Foreskin melanocyte (primary cell): ENCODE measurements at places on chromosomes 11 and 22.

DNA sequence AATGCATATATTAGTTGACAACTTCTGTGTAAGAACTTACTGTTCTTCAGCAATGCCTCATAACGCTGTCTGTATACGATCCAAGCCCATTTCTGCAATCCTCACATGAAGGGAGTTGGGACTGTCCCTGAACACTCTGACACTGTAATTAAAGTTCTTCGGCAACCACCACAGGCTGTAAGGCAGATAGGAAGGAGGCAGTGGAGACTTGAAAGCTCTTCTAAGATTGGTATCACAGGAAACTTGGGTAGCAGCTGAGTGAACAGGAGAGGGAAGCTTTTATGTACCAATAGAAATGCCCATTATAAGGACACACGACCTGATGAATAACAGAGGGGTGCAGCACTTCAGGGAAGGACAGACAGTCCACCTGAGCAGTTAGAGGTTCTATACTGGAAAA is 12.0 kb upstream of the GAB2 start:
- DNase-seq, result no peak

- DNase-seq, result no peak
Observed at GRCh38 chr22:50523806-50524675, 1.4 kb downstream of the SCO2 start.

DNA sequence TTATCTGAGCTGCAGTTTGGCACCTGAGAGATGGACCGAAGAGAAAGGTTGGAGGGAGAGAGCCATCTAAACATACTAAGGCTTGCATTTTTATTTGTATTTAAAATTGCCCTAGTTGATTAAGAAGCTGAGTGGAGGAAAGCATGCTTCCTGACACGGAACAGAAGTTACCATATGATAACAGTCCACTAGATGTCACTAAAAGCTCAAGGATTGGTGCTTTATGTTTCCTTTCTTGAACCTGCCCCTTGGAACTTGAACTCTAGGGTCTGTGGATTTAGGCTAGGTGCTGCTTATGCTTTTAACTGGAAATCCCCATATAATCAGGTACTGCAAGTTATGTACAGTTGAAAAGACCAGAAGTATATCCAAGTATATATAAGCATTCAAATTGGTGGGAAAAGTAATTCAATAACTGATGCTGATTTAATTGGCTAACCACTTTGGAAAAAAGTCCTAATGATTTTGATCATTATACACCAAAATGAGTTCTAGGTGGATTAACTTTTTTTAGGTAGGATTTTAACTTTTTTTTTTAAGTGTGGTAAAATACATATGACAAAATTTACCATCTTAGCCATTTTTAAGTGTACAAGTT is 9.5 kb downstream of the RBMXL2 start:
- peak; percentile 38 for DNase-seq

DNA sequence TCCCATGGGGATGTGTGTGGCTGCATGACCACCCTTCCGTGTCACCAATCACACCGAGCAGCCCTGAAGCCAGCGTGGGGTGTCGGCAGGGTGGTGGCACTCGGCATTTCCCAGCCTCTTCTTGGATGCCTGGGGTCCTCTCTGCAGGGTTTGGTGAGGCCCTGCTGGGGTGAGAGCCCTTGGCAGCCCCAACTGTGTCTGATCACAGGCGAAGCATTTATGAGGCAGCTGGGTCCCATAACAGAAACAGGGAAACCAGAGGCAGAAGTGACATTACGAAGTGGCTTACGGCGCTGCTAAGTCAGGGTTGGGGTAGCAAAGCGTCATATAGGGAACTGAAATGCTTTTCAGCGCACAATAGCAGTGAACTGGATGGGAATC is 92.3 kb upstream of the SEPTIN5 start:
- no peak for DNase-seq

DNA sequence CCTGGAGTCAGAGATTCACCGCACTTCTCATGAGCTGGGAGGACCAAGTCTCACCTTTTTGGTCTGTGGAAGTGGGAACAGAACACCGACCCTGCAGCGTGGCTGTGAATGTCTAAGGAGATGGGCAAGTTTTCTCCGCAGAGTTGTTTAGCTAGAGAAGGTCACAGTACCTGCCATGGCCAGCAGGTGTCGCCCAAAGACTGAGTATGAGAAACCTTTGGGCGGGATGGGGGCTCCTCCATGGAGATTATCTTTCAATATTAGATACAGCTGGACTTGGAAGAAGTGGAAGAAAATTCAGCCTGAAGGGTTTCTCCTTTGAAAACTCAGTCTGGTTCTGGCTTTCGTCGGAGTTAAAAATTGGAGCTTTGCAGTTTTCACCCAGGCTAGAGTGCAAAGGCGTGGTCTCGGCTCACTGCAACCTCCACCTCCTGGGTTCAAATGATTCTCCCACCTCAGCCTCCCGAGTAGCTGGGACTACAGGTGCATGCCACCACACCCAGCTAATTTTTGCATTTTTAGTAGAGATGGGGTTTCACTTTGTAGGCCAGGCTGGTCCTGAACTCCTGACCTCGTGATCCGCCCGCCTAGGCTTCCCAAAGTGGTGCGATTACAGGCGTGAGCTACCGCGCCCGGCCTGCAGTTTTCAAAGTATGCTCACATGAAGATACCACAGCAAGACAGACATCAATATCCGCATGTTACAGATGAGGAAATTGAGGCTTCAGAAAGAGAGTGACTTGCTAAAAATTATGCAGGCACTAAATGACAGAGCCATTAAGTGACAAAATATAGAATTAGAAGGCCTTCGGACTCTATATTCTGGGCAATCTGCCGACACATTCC is 10.7 kb upstream of the DSCAML1 start:
- DNase-seq, result peak; percentile 23

DNA sequence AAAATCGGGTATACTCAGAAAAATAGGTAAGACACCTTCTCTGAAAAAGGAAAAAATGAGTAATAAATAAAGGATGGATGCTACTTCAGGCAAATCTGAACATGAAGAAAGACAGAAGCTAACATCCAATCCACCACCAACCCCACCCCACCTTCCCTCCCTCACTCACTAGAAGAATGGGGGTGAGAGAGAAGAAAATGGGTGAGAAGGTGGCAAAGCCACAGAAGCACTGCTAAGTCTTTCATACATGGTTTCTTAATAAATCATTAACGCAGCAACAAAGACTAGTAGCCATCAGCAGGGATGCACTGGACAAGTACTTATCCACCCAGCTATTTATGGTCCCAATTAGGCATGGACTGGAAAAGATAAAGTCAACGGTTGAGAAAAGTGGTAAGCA is 5.9 kb downstream of the FHIP1B start:
- DNase-seq, result no peak

DNA sequence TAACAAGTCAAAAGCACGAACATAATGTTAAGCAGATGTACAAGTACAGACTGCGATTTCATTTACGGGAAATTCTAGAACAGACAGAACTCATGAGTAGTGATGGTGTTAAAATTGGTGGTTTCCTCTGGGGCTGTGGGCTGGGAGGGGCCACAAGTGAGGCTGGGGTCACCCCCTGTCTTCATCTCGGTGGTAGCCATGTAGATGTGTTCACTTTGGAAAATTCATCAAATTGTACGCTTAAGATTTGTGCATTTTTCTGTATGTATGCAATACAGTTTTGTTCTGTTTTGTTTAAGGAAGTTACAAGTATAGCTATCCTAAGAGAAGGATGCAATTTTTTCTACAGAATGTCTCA is 504 bp upstream of the ASCC2 start:
- no peak for DNase-seq

DNA sequence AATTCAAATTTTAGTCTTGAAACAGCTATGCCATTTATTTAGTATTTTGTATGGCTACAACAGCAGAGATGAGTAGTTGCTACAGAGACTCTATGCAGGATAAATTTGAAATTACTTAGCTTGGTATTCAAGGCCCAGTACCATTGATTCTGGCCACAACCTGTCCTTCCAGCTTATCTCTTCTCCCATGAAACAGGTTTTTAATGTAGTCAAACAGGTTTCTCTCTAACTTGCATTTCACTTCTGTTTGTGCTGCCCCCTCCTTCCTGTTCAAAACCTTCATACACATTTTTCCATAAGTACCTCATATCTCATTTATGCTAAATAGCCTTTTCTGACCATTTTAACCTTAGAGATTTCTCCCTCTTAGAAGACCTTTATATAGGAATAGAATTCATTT is 3.3 kb downstream of the USP47 start:
- no peak for DNase-seq

GRCh38 chr11:33317662-33318061 is 60.5 kb downstream of the HIPK3 start:
- no peak for DNase-seq

DNA sequence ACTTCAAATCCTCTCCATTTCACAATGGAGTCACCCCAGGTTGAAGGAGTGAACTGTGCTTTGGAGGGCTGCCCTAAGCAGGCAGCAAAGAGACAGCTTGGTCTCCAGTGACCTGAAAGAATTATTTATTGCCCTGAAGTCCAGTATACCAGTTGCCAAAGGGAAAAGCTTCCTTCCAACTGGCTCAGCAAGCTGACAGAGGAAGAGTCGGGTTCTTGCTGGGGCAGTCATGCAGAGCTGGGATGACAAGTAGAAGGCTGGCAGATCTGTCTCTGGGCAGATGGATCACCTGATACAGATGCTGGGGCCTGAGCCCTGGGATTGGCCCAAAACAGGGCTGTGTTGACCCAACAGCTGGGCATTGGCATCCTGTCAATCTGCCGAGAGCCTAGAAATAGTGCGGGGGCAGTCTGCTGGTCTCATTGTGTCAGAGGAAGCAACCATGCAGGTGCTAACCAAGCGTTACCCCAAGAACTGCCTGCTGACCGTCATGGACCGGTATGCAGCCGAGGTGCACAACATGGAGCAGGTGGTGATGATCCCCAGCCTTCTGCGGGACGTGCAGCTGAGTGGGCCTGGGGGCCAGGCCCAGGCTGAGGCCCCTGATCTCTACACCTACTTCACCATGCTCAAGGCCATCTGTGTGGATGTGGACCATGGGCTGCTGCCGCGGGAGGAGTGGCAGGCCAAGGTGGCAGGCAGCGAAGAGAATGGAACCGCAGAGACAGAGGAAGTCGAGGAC is at the start of gene THRSP:
TSS of gene THRSP (plus strand) at position 422 of the 742 bp plus-strand sequence. CDS start at position 443, 21 bp downstream.
- DNase-seq, result no peak

DNA sequence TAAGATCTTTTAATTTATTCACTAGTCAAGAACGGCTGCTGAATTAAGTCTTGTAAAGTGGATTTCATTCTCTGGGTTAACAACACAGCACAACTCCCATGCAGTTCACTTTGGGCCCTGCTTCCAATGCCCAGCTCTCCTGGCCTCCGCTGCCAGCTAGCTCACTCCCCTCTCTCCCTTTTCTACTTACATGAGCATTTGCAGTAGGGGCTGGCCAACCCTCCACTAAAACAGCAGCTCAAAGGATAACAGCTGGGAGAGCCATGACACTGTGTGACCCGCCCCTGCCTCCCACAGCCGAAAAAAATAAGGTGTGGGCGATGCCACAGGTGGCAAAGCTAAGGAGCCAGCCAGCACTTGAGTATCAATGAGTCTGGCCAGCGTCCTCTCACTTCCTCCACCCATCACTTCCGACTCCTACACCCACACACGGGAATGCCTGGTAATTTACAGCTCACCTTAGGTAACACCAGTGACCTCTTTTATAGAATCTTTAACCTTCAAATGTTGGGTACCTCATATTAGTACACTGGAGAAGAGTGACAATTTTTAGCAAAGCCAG is 56.8 kb downstream of the DGCR2 start:
- no peak for DNase-seq

DNA sequence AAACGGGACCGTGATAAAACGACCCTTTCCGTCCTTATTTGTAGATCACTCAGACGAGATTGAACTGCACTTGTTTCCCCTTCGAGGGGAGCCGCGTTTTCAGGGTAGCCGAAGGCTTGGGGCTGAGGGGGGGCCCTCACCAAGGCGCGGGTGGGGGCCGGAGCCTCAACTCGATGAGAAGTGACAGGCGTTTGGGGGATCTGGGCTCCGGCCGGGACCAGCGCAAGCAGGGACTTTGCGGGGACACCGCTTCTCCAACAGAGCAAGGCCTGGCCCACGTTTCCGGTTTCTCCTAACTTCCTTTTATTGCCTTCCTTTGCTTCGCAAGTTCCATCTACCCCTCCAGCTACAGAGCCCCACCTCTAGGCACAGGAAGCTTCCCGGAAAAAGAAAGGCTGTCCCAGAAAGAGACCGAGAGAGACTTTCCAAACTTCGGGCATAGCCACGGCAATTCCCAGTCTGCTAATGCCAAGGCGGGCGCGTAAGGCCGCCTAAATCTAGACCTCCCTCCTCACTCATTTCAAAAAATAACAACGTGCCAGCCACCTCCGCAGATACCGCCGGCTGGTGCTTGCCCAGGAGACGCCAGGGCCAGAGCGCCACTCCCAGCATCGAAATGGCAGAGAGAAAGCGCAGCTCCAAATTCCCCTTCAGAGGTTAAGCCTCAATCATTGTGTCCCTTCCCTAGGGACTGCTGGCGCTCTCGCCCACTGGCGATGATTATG is 6.6 kb downstream of the PAX6 start:
- no peak for DNase-seq

GRCh38 chr11:63445720-63446119 is 45.2 kb downstream of the PLAAT5 start:
- no peak for DNase-seq

- DNase-seq, result peak; percentile 44
Observed at GRCh38 chr11:33857933-33858371, 33.9 kb downstream of the LMO2 start.

DNA sequence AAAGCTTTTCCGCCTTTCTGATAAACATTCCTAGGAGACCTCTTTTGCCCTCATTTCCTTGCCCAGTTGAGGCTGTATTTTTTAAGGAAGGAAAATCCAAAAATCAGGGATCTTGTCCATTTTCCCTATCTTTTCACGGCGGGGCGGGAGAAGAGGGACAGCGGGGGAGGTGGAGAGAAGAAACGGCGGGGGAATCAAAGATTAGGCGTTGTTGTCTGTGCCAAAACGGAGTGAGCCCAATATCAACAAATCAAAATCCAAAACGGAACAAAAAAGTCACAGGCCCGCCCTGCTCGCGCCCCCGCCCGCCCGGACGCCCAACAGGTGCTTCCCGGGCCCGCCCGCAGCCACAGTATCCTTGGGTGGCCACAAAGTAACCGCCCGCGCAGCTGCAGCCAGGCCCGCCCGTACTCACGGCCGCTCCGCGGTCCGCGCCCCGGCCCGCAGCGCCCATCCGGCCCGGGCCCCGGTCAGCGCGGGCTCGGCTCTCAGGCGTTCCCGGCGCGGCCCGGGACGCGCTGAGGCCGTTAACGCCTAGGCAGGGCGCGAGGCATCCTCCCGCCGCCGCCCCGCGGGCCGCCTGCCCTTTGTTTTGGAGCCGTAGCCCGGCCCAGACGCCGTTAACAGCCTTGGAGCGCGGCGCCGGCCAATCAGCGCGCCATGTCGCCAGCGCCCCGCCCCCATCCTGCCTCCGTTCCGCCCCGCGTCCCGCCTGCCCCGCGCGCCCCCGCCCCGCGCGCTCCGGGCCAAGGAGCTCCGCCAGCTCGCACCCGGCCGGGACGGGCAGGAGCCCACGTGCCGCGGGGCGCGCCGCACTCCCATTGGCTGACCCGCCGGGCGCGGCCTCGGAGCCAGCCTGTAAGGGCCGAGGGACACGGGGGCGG is at the start of gene YPEL1:
TSS of gene YPEL1 (minus strand) at position 595 of the 884 bp plus-strand sequence. CDS start 25,050 bp downstream, outside the sequence.
- DNase-seq, result peak; percentile 92
